ENCODE measurements at places on chromosomes 1 and 21. TPM values are rescaled to one million over a fixed set of nuclear protein-coding genes. Genes with fewer than 3 reads are reported as not detected.

- H3K27me3 ChIP-seq, result no peaks in the 10 kb centered on the region
- no peaks in the 10 kb centered on the region for H3K36me3 ChIP-seq
- DNase-seq, result peak; percentile 3
- no peak overlapping the region for H3K27ac ChIP-seq
These were observed 26.8 kb downstream of the BCAS2 start for GRCh38 chr1:114554577-114554976.

DNA sequence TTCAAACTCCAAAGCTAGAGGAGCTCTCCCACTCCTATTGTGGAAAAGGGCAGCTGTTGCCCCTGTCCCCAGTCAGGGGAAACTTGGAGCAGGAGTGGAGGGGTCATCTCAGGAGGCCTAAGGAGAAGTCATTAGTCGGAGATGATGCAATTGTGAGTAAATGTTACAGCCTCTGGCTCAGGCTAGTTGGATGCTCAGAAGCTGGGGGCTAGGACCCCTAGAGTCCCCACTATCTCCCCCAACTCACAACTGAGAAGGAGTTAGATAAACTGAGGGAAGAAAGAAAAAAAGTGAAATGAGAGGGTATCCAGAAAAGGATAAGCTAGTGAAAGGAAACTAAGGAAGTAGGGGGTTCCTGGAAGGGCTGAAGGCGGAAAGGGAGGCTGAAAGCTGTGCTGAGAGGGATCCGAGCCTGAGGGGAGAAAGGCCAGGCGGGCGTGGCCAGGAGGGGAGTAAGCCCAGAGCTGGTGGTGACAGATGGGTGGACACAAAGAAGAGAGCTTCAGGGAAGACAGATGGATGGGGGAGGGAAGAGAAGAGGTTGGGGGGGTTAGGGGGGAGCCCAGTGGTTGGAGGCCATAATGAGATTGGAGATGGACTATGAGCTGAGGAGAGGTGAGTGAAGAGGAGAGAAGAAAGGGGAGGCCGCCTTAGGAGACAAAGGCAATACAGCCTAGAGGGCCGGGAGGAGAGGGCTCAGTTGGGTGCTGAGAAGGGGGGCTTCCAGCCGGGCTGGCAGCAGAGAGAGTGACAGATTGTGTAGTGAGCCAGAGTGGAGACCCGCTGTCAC, 4.5 kb upstream of the NHLH1 start:
- no peak overlapping the region for H3K27ac ChIP-seq
- H3K27me3 ChIP-seq, result no peaks in the 10 kb centered on the region
- H3K4me3 ChIP-seq, result no peak overlapping the region
- DNase-seq, result no peak
- peaks cover 17% of the 10 kb centered on the region for H3K36me3 ChIP-seq

- no peaks in the 10 kb centered on the region for H3K27me3 ChIP-seq
- no peaks in the 10 kb centered on the region for H3K4me1 ChIP-seq
- H3K27ac ChIP-seq, result no peak overlapping the region
- no peak overlapping the region for H3K4me3 ChIP-seq
- no peaks in the 10 kb centered on the region for H3K36me3 ChIP-seq
These were observed 41.0 kb upstream of the RGS2 start for GRCh38 chr1:192767798-192768197.

GRCh38 chr1:44673675-44674112, 587 bp downstream of the TMEM53 start:
- H3K4me3 ChIP-seq, result peak overlapping the region; percentile 75
- no peak for DNase-seq
- H3K27me3 ChIP-seq, result no peaks in the 10 kb centered on the region
- H3K36me3 ChIP-seq, result no peaks in the 10 kb centered on the region

DNA sequence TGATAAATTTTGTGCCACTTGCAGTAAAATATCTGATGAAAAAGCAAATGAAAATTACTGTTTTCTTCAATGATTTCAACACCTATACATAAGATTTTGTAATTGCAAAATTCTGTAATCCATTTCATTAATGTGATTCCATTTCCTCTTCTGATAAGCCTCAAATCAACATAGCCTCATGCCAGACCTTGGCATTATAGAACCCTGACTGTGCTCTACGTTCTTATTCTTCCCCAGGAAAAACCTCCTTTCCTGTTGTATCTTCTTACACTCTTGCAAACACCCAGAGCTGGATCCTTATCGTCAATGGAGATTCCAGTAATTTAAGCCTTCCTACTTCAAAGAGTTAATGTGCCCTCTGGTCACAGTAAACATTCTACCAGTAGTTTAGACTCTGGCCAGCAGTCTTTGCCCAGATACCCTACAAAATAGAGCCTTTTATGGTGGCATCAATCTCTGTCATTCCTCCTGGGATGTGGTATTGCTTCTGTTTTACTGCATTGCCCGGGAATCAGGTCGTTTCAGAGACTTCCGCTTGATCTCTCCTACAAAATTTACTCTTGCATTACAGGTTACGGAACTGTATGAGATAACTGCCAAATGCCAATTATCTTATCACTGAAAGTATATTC, 48.5 kb upstream of the CHRM3 start:
- no peak overlapping the region for H3K4me3 ChIP-seq
- DNase-seq, result peak; percentile 87
- H3K27ac ChIP-seq, result no peak overlapping the region

GRCh38 chr21:36890086-36890485, 76.4 kb downstream of the HLCS start:
- no peaks in the 10 kb centered on the region for H3K4me1 ChIP-seq
- H3K27ac ChIP-seq, result no peak overlapping the region
- H3K36me3 ChIP-seq, result peaks cover 21% of the 10 kb centered on the region

GRCh38 chr1:12065872-12066271, 2.8 kb downstream of the TNFRSF8 start:
- no peak overlapping the region for H3K27ac ChIP-seq
- no peak for DNase-seq
- no peak overlapping the region for H3K4me3 ChIP-seq
- H3K36me3 ChIP-seq, result no peaks in the 10 kb centered on the region
- H3K27me3 ChIP-seq, result peaks cover 2% of the 10 kb centered on the region

GRCh38 chr1:115656461-115657077, 14.8 kb downstream of the VANGL1 start:
- H3K4me1 ChIP-seq, result no peaks in the 10 kb centered on the region
- H3K27ac ChIP-seq, result no peak overlapping the region
- no peaks in the 10 kb centered on the region for H3K36me3 ChIP-seq
- peak; percentile 61 for DNase-seq

The ANKRD34A gene
- polyA plus RNA-seq, result 0.31 TPM

GRCh38 chr1:244112636-244113035, 61.6 kb downstream of the ZBTB18 start:
- H3K27ac ChIP-seq, result no peak overlapping the region
- H3K4me3 ChIP-seq, result no peak overlapping the region

DNA sequence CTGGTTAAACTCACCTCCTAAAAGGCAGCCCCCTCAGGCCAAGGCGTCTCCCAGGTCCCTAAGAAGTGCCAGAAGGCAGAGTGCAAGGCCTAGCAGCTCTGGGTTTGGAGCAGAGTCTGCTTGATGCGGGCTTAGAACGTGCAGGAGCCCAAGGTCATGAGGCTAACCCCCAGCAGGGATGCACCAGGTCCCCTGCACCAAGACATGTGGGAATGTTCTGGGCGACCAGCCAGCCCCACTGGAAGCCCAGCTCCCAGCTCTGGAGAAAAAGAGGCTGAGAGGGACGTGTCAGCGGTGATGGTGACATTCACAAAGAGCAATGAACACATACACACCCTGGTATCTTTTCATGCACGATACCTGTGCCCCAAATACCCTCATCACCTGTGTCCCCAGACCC, 5.1 kb downstream of the LRRN2 start:
- H3K27ac ChIP-seq, result no peak overlapping the region
- no peaks in the 10 kb centered on the region for H3K4me1 ChIP-seq
- H3K27me3 ChIP-seq, result peaks cover 5% of the 10 kb centered on the region
- H3K4me3 ChIP-seq, result no peak overlapping the region
- no peak for DNase-seq

- peaks cover 54% of the 10 kb centered on the region for H3K4me1 ChIP-seq
- H3K27ac ChIP-seq, result peak overlapping the region; percentile 79
These were observed 16.7 kb downstream of the PKP1 start for GRCh38 chr1:201299968-201300367.

The KISS1 gene
- 5.5 TPM for polyA plus RNA-seq

The FBLIM1 gene
- polyA plus RNA-seq, result 76.2 TPM

The RHOC gene
- 1,126 TPM for polyA plus RNA-seq

- H3K36me3 ChIP-seq, result no peaks in the 10 kb centered on the region
- no peaks in the 10 kb centered on the region for H3K27me3 ChIP-seq
- no peak overlapping the region for H3K27ac ChIP-seq
- peak; percentile 1 for DNase-seq
- H3K4me3 ChIP-seq, result no peak overlapping the region
These were observed 351.9 kb downstream of the ADGRL2 start for GRCh38 chr1:82152356-82153271.

The EXO1 gene
- 4.9 TPM for polyA plus RNA-seq

GRCh38 chr1:119981496-119981895, 85.2 kb upstream of the ADAM30 start:
- no peaks in the 10 kb centered on the region for H3K4me1 ChIP-seq
- no peaks in the 10 kb centered on the region for H3K27me3 ChIP-seq
- no peak for DNase-seq
- H3K4me3 ChIP-seq, result no peak overlapping the region
- H3K27ac ChIP-seq, result no peak overlapping the region
- no peaks in the 10 kb centered on the region for H3K36me3 ChIP-seq

- H3K27ac ChIP-seq, result no peak overlapping the region
- no peaks in the 10 kb centered on the region for H3K36me3 ChIP-seq
- H3K4me1 ChIP-seq, result no peaks in the 10 kb centered on the region
- DNase-seq, result no peak
These were observed 122.6 kb upstream of the PPP2R5A start for GRCh38 chr1:212162635-212163034.

The BRDT gene
- not detected for polyA plus RNA-seq

The PLA2G2F gene
- polyA plus RNA-seq, result 0.01 TPM

- no peaks in the 10 kb centered on the region for H3K36me3 ChIP-seq
- H3K27me3 ChIP-seq, result no peaks in the 10 kb centered on the region
- H3K4me1 ChIP-seq, result peaks cover 16% of the 10 kb centered on the region
- peak; percentile 57 for DNase-seq
These were observed at the start of gene HPDL for GRCh38 chr1:45326627-45327623. HPDL (plus strand) TSS chr1:45326895; CDS start chr1:45327149, 254 bp downstream.

DNA sequence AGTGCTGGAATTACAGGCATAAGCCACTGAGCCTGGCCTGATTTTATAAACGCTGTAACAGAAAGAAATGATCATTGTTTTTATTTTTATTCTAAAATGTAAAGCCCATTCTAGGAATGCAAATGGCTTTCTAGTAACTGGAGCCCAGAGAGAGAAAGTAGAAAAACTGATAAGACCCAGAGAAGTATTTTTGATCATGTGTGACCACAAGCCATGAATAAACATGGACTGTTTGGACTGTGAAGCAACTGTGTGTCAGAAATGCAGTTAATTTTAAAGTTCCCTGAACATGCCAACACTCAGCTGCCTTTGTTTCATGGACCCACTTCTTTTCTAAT, 39.7 kb downstream of the EIF2B3 start:
- no peaks in the 10 kb centered on the region for H3K4me1 ChIP-seq
- H3K27ac ChIP-seq, result peak overlapping the region; percentile 75
- DNase-seq, result peak; percentile 35

DNA sequence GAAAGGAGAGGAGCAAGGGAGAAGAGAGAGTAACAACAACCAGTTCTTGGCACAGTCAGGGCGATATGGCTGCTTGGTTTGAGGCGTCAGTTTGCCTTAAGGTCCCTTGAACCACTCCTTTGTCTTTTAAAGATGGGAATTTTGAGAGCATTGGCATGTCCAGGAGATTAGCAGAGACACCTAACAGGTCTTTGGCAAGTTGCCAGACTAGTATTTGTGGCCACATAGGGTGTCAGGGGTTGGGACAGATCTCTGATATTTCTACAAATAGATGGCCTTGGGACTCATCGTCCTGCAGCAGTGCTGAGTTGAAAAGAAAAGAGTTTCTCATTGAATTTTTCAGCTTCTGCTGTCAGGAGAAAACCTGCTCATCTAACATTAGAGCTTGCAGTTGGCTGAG, 55.3 kb upstream of the KCND3 start:
- DNase-seq, result no peak
- no peaks in the 10 kb centered on the region for H3K4me1 ChIP-seq
- no peaks in the 10 kb centered on the region for H3K27me3 ChIP-seq
- H3K4me3 ChIP-seq, result no peak overlapping the region
- no peak overlapping the region for H3K27ac ChIP-seq
- H3K36me3 ChIP-seq, result no peaks in the 10 kb centered on the region

The OPRD1 gene
- polyA plus RNA-seq, result not detected

The USP48 gene
- 17.0 TPM for polyA plus RNA-seq

DNA sequence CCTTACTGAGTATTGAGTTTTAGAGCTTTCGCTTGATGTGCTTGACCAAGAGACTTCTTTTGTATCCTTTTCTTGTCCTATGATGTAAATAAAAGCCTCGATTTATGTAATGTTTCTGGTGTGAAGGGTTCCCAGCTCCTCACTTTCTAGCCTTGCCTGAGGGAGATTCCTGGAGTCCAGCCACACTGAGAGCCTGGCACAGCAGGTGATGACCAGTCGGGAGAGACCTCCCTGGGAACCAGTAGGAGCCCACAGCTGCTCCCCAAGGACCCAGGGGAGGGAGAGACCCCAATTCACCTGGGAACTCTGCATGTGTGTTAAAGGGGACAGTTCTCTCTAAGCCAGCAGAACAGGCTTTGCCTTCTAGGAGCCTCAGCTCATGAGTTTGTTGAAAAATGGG, 8.9 kb downstream of the C1orf115 start:
- no peaks in the 10 kb centered on the region for H3K27me3 ChIP-seq
- peaks cover 2% of the 10 kb centered on the region for H3K4me1 ChIP-seq
- no peak for DNase-seq
- H3K27ac ChIP-seq, result no peak overlapping the region
- no peak overlapping the region for H3K4me3 ChIP-seq
- no peaks in the 10 kb centered on the region for H3K36me3 ChIP-seq

- no peaks in the 10 kb centered on the region for H3K36me3 ChIP-seq
- H3K4me1 ChIP-seq, result no peaks in the 10 kb centered on the region
- DNase-seq, result no peak
- no peak overlapping the region for H3K4me3 ChIP-seq
- H3K27ac ChIP-seq, result no peak overlapping the region
These were observed 165.0 kb upstream of the EDN2 start for GRCh38 chr1:41649396-41650027.

The TRAF5 gene
- polyA plus RNA-seq, result 5.7 TPM

The HDGF gene
- 280 TPM for polyA plus RNA-seq

DNA sequence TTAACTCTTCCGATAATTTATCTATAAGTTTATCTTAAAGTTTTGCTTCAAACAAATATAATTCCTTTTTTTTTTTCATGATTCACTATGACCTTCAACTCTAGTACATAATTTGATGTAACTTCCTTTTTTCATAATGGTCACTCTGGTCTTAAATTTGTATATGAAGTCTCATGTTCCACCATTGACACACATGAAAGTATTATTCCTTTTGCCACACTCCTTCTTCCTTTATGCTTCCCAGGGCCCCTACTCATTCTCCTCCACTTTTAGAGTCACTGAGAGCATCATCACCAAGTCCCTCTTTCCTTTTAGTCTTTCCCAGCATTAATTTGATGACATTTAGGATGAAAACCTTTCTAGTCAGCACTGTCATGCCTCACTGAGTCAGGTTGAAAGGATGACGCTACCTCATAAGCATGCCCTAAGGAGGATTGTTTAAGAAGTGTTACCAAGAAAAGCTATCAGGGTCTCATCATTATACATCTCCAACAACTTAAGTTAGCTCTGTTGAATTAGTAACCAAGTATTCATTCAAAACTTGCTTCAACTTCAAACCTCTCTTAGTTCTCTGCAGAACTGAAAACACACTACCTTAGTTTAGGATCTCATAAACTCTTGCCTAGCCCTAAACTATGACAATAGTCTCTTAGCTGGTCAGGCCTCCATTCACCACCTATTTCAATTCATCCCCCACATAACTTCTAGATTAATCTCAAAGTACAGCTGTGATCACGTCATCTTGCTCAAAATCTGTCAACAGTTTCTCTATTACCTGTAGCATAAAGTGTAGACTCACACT, 14.5 kb downstream of the AUNIP start:
- no peaks in the 10 kb centered on the region for H3K27me3 ChIP-seq
- H3K4me3 ChIP-seq, result no peak overlapping the region
- DNase-seq, result no peak
- no peaks in the 10 kb centered on the region for H3K4me1 ChIP-seq
- no peak overlapping the region for H3K27ac ChIP-seq
- H3K36me3 ChIP-seq, result peaks cover 2% of the 10 kb centered on the region

The SEMA6C gene
- 73.5 TPM for polyA plus RNA-seq
